Stimulated activated CD8-positive, alpha-beta memory T cell treated with anti-CD3 and anti-CD28 coated beads, Interleukin-4, amount 100 ng/mL, for 24 hours (primary cell): ENCODE measurements at places on chromosomes 7 and 10.
A peak's percentile ranks its signal among the peaks of the same experiment; 100 is the strongest.

DNA sequence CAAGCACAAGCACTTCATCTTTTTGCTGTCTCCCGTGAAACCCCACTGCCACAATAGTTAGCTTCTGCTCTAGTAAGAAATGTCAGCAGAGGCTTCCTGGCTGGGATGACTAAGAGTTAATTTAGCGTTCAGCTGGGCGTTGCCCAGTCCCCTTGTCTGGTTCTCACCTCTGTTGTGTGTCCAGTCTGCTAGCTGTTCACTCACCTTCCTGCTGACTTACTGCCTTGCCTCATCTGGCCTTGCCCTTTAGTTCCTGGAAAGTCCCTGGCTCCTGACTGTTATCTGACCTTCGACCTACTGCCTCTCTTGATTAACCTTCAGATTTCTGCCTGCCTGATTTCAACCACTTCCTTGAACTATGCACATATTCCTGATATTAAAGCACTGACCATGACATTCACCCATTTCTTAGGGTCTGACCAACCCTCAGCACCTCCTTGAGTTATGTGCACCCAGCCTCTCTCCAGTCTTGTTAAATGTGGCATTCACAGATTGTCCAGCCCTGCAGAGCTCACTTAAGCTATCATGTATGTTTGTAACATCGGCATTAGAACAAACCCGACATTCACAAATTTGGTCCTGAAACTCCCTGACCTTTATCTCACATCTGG, 30.3 kb downstream of the C7orf33 start:
- no peak for DNase-seq

DNA sequence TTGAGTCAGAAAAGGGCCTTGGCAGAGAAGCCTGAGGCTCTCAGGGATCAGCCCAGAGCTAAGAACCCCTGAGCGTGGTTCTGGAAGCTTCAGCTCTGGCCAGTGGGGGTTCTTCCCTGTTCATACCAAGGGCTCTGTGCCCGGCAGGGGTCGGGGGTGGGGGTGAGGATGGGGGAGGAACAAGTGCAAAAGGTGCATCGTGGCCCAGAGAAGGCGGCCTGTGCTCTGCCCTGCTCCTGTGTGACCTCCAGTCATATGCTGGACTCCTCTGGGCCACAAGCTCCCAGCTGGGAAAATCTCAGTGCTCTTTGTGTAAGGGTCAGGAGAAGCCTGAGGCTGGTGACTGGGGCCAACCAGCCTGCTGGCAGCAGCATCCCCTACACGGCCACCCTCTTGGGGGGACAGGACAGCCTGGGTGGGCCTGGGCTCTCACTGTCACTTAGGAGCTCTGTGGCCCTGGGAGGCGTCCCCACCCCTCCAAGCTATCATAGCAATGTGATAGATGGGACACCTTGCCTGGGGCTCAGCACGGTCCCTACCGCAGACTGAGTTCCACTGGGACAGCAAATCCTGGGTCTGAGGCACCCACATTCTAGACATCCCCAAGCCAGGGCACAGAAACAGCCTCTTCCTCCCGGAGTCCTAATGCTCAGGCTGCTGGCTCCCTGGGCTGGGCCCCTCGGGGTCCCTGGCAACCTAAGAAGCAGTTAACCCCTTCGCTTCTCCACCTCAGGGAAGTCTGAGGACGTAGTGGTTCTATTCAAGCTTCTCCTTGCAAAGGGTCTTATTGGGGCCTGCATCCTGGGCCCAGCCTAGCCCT, 2.5 kb downstream of the MMRN2 start:
- DNase-seq = no peak

GRCh38 chr10:128211953-128212727, 85.9 kb upstream of the MKI67 start:
- DNase-seq = peak; percentile 76

GRCh38 chr10:79049931-79050895, 18.6 kb upstream of the ZMIZ1 start:
- DNase-seq = no peak

DNA sequence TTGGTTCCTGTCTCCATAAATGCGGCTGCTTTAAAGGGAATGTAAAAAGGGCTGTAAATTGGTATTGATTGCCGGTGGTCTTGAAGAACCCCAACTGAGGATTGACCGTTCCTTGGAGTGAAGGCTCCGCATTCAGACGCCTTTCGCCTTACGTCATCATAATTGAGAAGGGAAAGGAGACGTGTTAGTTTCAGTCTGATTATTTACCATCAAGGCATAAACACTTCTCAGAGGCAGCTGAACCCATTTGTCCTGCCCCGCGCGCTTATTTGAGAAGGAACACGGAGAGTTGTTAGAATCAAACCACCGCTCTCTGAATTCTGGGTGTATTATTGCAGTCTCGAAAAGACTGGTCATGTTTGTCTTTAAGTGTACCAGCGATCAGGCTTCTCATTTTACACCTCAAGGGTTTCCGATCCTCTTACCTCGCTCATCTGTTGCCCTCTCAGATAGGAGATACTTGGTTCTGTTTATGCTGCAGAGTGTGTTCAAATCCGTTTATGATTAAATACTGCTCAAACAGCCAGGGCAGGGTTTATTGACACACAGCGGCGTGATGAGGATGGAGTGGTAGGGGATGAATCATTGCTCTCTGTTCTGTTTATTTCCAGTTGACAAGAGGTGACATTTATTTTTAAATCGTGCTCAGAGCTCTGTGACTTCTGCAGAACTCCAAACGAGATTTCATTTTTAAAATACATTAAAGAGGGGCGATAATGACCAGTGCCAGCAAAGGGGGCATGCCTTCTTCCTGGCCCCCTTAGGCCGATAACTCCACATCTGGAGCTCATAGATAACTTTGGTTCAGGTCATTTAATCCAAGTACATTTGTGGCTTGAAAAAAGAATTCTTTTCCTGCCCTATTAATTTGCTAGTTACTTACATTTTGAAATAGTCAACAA, 30.4 kb downstream of the FOXK1 start:
- DNase-seq = no peak

GRCh38 chr7:99786726-99787335, 2.8 kb upstream of the CYP3A4 start:
- DNase-seq = no peak

GRCh38 chr7:129828989-129829736, 123.6 kb downstream of the UBE2H start:
- no peak for DNase-seq

DNA sequence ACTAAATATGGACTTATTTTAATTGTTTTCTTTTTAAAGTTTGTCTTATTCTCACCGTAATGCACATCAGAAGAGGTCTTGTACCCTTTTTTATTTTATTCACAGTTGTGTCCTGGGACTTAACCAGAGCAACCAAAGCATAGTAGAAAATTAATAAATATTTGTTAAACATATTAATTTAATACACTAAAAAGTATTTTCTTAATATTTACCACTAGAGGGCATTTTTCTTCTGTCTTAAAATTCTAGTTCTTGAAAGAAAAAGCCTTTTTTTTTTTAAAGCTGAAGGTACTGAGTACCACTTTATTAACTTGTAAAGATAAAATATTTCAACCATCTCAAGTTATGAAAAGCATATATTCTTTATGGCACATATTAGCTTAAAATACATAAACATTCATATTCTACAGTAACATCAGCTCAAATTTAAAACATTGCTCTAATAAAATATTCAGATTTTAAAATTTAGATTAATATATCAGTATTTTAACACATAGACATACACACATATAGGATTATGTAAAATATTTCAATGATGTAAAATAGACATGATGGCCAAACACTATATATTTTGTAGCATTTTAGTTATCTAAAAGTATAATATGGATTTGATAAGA, 260.4 kb downstream of the SEMA3A start:
- no peak for DNase-seq
